Panc1 (cell line): ENCODE measurements at places on chromosomes 7 and 10.

DNA sequence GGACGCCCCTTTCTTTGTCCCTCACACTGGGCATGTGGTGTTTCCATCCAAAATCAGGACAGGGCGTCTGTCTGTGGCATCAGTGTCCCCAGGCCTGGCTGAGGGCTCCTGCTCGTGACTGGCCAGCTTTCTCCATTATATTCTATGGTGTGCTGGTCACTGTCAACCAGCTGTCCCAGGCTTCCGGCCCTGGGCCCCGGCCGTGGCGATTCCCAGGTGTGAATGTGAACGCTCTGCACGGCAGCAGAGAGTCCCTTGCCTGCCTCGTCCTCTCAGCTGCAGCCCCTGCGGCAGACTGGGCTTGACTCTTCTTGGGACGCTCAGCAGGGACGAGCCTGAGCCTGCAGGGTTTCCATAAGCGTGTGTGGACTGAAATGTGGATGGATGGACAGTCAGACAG, 5.9 kb upstream of the UTF1 start:
- DNase-seq, result no peak

DNA sequence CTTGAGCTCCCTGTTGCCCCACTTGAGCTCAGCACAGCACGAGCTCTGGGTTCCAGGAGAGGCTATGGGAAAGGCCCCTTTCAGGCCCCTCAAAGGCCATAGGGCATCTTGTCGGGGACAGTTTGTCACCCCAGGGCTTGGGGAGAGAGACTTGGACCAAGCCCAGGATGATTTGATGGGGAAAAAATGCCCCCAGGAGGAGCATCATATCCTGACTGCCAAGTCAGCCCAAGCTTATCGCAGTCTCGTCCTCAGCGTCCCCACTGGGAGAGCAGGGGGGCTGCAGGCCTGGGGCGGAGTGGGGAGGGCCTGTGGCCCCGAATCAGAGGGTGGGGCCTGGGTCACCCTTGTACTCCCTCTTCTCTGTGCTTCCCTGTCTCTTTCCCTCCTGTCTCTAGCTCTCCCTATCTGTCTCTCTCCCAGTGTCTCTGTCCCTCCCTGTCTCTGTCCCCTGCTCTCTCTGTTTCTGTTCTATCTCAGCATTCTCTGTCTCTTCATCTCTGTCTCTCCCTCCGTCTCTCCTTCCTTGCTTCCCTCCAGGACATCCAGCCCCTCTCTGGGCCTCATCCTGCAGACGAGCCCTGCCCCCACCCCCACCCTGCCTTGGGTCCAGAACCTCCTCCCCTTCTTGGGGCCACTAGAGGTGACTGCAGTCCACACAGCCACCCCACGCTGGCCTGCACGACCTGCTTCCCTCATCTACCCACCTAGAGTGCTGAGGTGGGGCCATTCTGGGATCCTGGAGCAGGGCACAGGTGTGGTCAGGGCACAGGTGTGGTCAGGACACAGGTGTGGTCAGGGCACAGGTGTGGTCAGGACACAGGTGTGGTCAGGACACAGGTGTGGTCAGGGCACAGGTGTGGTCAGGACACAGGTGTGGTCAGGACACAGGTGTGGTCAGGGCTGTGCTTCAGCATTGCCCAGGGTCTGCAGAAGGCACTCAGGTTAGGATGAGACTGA, 17.3 kb upstream of the GRIFIN start:
- DNase-seq, result no peak

DNA sequence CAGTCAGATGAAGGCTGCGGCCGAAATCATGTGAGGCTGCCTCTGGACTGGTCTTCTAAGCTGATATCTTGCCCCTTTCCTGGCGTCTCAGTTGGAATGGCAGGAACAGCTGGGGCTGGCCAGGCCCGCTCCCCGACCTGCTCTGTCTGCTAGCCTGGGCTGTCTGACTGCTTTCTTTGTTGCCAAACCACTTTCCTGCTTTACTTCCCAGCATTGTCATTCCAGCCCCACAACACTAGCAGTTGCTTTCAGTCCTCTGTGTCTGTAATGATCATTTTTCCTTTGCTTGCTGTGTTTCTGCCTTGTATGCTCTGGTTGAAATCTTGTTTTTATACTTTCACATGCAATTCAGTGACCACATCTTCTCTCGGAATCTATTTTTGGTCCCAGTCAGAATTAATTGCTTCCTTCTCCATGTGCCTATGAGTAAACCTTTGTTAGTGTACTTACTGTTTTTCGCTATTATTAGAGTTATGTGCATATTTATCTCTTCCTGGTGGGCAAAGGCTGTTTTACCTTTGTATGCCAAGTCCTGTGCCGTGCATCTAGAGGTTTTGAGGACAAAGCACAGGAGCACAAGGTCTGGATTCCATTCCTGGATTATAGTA, 21.6 kb downstream of the PRPF18 start:
- DNase-seq, result no peak

DNA sequence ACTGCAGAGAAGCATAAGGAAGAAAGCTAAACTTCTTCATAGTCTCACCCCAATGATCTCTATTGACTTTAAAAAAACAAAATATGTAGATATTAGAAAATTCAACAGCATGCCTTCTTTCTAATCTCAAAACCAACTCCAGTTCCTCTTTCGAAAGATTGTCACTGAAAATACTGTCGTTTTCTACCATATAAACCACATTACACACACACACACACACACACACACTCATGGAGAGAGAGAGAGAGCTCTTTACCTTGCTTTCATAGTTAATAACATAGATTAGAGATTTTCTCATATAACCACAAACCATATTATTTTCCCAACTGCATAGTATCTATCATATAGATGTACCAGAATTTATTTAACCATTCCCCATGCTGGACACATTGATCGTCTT, 296.2 kb upstream of the MGMT start:
- DNase-seq, result no peak

DNA sequence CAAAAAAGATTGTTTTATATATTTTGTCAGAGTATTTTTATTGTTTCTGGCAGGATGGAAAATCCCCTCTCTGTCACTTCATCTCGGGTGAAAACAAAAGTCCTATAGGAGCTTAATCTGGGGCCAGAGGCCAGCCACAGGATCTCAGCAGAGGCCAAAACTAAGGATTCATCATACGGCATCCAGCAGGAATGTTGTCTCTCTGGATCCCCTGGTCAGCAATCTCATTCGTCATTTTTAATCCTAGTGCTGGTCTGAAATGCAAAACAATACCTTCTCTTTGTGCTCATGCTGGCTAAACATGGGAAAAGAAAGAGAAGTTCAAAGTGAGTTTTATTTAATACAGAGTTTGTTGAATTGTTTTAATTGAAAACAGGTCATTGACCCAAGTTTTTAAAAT, 482.5 kb upstream of the AUTS2 start:
- no peak for DNase-seq

DNA sequence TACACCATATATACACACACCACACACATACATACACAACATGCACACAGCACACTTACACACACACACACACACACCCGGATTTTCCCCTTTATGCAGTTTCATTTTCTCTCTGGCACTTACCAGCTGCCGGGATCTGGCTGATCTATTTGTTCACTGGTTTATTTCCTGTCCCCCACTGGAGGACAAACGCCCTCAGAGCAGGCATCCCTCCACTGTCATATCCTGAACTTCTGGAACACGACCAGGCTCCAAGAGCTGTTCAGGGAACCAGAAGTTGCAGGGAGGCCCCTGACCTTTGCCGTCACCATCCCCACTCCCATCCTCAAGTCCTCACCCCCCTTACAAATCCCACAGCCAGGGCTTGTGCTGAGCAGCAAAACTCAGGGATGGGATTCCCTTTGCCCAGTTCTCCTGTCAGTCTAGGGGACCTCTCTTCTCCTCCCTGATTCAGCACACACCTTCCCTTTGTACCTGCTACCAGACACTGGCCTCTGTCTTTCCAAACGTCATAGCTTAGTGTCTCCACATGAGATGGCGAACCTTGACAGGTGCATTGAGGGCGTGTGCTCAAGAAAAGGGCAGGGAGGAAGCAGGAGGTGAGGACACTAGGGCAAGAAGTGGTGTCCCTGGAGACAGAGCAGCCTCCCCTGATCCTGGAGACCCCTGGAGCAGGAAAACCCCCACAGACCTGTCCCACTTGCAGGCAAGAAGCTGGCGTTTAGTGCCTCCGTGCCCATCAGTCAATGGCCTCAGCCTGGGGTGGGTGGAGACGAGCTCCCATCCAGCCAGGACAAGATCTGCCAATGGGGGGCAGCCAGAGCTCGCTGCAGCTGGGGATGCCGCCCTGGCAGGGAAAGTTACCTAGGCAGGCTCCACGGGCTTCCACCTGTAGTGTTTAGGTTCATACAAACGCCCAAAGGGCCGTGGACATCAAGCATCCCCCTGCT, 12.7 kb upstream of the DOCK1 start:
- DNase-seq, result no peak

DNA sequence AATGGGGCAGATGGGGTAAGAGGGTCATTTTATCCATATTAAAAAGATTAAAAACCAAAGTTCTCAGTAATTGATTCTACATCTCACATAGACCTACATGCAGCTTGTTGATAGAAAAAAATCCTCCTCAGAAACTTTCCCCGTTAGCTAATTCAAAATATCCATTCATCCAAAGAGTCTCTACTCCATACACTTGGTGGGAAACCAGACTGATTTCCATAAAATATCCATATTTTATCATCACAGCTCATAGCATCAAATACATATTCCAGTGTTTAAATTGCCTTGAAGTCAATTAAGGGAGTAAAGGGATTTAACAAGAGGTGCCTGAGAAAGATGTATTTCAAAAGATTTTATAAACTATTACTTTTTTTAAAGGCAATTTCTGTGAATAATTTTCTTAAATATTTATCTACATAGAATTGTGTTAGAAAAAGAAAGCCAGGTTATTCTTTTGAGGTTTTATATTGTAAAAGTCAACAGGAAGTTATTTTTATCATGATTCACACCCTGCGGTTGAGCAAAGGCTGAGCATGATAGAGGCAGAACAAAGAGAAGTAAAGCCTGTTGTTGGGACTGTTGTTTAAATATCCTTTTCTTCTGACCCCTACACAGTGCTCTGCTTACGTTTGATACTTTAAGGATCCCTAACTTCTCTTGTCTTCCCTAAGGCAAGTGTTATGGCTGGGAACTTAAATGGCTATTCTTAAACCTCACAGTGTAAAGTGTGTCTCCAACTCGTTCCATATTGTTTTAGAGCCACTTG, 266.7 kb downstream of the PRKG1 start:
- no peak for DNase-seq

DNA sequence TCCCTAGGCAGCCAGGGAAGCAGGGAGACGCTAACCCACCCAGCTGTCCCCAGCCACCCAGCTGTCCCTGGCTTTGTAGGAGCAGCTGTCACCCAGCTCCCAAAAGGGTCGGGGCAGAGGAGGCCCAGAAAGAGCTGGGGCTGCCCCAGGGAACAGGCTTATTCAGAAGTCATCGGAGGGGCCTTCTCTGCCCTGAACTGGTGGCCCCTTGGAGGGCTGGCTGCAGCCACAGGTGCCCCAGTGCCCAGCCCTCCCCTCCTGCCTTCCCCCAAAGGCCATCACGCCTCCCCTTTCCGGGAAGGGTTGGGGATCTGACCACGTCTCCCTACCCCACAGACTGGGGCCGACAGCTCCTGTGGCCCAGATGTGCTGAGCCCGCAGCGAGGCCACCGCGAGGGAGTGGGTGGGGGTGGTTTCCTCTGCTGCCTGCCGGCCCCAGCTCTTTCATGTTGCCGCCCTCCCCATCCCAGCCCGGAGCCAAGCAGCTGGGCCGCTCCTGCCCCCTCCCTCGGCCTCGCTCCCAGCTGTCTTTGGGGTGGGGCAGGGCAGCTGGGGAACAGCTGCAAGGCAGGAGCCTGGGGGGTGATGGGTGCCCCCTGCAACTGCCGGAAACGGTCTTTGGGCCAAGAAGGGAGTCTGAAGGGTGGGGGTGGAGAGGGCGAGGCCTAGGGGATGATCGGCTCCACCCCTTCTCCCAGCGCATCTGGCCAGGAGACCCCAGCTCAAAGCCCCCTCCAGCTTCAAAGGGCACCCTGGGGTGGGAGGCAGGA, 16.8 kb downstream of the TRIM8 start:
- no peak for DNase-seq

- DNase-seq, result no peak
Observed at GRCh38 chr10:102297101-102297500, 51.8 kb downstream of the GBF1 start.

- no peak for DNase-seq
Observed at GRCh38 chr10:24493165-24493564, 230.5 kb downstream of the ARHGAP21 start.

GRCh38 chr7:107353701-107354100, 116.2 kb upstream of the GPR22 start:
- no peak for DNase-seq

DNA sequence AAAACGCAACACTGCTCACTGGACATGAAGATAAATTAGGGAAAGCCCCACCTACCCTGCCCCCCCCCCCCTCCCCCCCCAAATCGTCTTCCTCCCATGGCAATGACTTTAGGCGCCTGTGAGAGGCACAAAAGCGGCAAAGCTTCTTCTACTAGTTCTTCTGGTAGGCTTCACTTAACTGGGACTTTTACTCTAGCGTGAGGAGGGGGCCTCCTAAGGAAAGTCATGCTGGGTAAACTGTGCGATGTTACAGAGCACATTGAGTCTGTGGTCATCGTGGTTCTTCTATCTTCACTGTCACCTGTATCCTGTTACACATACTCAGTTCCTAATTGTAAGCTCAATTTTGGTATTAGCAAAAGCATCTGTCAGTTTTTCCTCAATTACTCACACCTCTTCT, 25.1 kb downstream of the HSPB1 start:
- DNase-seq, result no peak

- no peak for DNase-seq
Observed at GRCh38 chr10:45557275-45557905, 115.2 kb downstream of the ZFAND4 start.

DNA sequence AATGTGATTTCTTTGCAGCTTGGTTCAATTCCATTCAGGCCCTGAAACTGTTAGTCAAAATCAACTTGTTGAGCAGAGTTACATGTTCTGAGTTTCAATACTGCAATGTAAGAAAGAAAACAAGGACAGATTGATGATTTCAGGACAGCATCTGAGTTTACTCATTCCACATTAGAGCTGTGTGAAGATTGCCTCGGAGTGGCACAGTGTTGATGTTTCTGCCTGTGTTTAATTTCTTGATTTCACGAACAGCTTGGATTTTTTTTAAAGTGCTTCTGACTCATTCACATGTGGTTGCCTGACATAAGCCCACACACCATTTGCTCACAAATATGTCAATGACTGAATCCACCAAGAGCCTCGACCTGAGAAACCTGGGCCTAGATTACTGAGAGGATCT, 101.2 kb upstream of the PARD3 start:
- DNase-seq, result no peak

DNA sequence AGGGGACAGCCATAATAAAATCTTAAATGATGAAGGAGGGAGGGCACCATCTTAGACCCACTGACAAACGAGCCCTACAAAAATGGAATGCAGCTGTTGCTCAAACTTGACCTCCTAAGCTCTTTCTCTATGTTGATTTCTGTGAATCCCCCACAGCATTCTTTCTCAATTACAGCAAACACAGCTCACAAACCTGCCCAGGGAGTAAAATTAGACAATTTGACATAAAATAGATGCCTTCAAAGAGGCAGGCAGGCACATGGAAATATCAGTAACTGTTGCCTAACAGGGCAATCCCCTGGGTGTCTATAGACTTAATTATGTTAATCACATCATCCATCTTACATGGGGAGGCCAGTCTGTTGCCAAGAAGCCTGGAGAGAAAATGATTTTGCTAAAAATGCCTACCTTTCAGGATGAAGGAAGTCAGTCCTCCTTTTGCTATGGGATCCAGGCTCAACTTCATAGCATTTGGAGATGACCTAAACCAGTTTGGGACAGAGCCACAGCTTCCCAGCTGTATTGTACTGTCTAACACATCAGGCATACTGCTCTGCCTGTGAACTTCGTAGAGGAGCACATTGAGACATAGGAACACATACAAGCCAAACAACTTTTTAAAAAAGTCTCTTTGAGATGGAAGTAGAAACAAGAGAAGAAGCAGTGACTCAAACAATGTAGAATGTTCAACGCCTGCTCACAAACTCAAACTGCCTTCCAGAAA, 1177.4 kb downstream of the SORCS1 start:
- no peak for DNase-seq
